ENCODE measurements at places on chromosomes 2 and 18. TPM values are rescaled to one million over a fixed set of nuclear protein-coding genes. Genes with fewer than 3 reads are reported as not detected.

Gene UGT1A4
- total RNA-seq, result not detected

Gene RAD51AP2
- total RNA-seq, result 0.17 TPM

Gene SCN3A
- 0.38 TPM for total RNA-seq

DNA sequence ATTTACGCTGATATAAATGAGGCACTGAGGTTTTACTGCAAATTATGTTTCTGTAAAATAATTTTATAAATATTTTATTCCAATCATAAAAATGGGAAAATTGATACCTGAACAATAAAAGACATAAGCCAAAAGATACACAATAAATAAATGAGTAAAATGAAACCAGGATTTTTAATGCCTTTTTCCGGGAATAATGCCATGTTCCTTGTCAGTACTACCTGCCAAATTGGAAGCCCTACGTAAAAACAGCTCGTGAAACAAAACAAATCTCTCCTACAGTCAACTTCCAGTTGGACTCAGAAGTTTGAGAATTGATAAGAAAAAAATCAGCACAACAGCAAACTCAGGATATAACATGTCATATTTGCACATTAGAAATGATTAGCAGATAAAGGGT is 18.0 kb downstream of the GALNT3 start:
- no peak for DNase-seq

DNA sequence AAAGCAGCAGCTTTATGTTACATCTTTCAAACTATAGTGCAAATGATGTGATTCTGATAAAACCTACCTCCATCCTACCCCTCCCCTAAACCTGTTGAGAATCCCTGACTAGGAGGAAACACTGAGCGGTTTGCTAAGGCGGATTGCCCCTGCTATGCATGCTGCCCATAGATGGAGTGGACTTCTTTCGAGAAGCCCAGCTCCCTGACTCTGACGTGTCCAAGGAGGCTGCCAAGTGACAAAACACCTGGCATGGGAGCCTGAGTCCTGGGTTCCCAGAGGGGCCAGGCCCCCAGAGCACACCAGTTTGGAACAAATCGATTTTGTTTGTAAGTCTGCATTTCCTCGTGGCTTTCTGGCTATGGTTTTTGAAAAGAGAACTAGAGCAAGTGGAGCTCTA is 1.4 kb upstream of the UXS1 start:
- no peak for DNase-seq

Gene GAD1
- total RNA-seq, result 9.9 TPM

DNA sequence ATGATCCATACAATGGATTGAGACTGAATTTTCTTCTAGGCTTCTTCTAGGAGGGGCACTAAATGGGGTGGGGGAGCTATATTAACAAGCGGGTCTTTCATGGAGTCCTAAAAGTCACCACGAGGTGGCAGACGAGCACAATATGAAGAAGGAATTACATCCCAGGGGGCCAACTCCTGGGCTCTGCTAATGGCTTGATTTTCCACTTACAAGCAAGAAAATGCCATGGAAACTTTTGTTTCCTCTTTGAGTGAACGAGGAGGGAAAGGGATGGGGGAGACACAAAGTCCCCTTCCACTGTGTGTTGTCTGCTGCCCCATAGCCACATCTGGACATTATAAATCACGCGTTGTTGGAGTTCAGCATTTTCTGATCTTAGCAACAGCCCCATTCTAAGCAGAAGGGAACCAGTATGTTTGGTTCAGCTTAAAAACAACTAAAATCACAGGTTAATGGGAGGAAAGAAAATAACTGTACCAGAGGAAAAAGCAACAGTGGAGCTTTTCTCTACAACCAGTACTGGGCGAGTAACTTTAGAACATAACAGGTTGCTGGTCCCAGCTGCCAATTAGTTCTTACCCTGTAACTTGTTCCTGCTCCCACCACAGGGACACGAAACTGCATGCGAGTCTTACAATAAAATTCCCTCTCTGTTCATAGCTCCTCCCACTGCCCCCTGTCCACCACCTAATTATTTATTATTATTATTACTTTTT is 285.0 kb upstream of the PARD3B start:
- DNase-seq, result peak; percentile 65

- peak; percentile 51 for DNase-seq
These were observed 697 bp upstream of the SPATS2L start for GRCh38 chr2:200305797-200306195.

DNA sequence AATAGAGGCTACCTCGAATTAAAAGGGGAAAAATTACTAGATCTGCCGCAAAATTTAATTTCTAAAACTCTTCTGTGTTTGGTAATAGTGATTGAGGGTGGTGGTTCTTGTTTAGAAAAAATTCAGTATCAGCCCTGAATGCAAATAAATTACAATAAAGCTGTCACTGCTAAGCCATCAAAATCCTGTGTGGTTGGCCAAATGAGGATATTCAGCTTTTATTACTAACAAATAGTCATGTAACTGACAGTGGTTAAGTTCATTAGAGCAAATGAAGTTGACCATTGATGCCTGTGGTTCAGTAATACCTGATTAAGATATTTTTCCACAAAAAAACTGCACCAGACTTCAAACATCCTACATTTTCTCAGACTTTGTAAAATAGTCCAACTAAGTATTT is 14.4 kb downstream of the PPP1CB start:
- DNase-seq, result no peak

- no peak for DNase-seq
These were observed 18.8 kb downstream of the AGAP1 start for GRCh38 chr2:235512699-235513053.

Gene DSC2
- total RNA-seq, result not detected

Gene IL1RN
- total RNA-seq, result 0.41 TPM

DNA sequence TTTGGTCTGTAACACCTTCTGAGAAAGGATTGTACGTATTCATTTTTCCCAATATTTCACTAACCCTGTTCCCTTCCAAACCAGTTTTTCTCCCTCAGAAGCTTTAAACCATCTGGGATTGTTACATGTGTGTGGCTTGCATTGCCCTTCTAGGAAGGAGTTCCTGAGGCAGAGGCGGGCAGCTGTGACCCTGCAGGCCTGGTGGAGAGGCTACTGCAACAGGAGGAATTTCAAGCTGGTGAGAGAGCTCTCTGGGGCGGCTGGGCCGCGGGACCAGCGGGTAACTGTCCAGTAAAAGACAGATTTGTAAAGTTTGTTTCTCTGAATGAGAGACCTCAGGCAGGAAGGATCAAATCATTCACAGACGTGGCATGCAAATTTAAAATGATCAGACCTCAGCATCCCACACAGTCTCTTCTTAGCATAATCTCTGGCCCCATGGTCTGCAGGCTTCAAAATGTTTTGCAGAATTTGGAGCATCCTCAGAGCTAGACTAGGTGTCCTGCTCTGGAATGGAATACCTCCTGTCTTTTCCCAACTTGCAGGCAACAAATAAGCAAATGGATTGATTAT is 40.2 kb upstream of the GPR17 start:
- DNase-seq, result no peak

DNA sequence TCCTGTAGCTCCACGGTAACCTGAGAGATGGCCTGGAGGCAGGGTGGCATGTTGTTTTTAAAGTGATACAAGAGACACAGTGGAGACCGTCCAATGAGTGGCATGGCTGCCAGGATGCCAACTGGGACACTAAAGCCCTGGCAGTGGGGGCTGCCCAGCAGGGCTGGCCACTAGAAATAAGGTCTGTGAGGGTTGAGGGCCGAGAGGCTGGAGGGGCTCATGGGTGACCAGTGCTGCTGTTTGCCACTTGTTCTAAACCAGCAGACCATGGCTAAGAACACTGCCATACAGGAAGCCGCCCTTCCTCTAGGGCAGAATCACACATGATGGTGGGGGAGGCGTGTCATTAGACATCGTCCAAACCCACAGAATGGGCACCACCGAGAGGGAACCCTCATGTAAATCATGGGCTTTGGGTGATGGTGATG is 71.9 kb downstream of the ALPK2 start:
- no peak for DNase-seq

DNA sequence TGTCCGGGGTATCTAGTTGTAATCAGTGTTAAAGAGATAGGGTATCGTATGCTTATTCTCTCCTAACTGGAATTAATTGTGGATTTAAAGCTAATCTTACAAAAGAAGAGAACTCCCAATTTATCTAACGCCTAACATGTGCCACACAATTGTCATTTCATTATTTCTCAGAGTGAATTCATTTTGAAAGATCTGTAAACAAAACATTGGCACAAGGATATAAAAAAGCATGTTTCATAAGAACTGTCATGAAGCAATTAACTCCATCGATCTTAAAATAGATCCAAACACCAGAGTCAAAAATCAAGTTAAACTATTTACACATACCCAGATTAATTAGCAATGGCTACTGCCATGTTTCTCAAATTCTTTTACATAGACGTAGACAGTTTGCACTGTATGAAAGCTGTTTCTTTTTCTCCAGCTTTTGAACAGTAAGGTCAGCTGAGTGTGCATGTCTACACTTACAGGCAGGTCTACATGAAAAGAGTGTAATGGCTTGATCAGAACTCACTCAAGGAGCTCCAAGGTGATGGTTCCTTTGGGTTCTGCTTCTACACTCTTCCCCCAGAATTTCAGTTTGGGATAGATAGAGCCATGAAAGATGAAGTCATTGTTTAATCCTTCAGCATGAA is 38.8 kb downstream of the CABYR start:
- no peak for DNase-seq

GRCh38 chr2:69119104-69119894 is 106.3 kb downstream of the ANTXR1 start:
- DNase-seq, result no peak

DNA sequence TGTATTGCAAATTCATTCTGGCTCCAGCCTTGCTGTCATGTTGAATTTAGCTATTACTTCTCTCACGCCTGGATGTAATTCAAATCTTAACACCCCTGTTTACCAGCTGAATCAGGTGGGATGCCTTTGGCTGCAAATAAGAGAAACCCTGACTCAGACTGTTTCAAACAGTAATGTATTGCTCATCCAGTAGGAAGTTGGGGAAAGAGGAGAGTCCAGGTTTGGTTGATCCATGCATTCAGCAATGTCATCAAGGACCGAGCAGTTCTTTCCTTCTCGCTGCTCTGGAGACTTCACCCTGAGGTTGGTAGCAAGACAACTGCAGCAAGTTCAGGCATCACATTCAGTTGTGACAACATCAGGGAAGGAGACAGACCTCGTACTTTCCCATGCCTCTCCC is 6.4 kb upstream of the DARS1 start:
- no peak for DNase-seq

Data from A172 (cell line).